ENCODE measurements at places on chromosomes 2 and 18.

DNA sequence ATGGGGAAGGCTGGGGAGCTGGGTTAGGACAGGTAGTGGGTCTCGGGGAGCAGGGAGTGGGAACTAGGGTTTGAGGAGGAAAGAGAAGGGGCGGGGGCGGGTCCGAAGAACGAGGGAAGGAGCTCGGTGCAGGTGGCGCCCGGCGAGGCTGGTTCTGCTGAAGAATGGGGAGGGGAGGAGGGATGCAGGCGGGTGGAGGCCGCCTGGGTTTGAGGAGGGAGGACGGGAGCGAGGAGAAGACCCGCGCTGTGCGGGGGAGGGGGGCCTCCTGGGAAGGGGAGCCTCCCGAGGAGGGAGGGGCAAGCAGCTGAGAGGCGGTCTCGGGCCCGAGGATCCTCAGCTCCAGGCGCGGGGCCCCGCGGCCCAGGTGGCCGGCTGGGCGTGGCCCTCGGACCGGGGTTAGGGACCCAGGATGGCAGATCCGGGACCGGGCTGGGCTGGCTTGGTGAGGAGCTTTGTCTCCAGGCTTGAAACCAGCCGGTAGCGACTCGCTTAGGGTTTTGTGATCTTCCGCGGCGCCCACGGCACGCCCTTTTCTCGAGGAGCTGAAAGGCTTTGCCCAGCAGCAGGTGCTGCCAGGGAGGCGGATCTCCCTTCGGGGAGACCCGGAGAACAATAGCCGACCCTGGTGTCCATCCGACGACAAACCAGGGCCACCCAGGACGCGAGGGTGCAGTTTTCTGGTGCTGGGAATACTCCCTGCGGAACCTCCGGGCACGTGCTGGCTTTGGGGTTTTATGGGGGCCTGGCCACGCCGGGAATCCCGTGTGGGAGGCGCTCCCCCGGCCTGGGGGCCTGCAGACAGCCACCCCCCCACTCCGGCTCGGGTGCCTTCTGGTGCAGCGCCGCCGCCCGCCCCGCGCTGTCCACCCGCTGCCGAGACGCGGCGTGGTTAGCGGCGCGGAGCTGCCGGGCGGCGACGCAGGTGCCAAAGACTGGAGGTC is 1.4 kb downstream of the DPYSL5 start:
- DNase-seq: peak; percentile 38

DNA sequence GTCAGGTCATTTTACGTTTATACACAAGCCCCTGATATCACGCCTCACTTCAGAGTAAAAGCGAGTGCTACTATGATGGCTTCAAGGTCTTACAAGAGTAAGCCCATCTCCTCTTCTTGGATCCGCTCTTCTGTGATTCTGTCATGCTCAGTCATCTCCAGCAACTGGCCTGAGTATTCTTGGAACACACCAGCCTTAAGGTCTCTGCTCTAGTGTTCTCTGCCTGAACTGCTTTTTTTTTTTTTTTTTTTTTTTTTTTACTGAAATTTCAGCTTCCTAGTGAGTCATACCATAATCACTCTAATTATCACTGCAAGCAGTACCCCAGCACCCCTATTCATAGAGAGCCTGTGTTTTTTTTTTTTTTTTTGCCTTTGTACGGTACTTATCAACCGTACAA is 1228.9 kb downstream of the CNTNAP5 start:
- DNase-seq: no peak

DNA sequence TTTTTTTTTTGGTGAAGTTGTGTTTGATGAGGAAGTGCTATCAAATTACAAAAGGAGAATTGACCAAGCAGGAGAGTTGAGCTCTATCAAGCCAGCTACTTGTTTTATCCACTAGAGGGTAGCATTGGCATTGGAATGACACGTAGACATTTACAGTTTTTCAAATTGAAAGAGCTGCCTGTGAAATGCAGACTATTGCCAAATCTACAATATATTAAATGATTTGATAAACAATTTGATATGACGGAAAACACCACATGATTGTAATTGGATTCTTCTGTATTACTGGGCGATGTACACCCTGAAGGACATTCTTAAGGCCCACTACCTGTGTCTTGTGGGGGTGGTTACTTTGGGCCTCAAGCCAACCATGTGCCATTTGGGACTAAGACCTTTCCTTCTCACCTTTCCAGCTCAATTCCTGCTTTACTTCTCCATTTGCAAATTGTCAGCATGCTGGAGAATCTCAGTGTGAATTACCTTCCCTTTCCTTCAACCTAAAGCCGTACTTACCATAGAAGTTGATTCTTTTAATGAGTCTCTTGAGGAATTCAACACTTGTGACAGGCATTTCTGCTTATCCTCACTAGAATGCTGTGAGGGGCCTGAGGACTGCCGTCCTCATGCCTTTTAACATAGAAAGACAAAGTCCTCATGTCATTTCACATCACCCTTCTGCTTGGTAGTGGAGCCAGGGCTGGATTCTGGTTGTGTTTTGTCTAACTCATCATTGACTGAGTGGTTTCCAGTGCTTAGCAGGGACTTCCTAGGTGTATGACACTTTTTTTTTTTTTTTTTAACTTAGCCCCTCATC is 134.8 kb upstream of the THUMPD2 start:
- DNase-seq: peak; percentile 42

- DNase-seq: no peak
Observed at GRCh38 chr2:155630760-155631159, 701.8 kb downstream of the NR4A2 start.

DNA sequence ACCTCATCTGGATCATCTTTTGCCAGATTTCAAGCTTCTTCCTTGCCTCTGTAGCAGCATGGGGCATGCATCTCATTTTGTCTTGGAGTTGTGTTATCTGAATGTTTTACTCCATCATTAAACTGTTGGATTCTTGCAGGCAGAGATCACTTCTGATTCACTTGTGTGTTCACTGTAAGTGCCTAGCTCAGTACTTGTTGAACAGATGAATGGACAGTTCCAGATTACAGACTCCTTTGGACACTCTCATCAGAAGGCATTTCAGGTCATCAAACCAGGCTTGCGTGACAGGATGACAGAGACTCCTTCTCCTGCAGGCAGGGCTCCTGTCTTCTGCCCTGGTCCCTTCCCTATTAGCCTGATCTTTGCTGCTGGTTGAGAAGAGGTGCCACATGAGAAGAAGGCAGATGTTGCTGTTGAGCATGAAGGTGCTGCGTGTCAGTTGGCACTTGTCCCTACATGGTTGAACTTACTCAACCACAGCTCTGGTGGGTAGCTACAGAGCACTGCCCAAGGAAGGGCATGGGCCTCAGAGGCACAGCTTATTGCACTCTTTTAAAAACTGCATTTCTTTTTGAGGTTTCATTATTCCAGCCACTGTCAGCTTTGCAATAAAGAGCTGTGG is 58.9 kb downstream of the INPP4A start:
- no peak for DNase-seq

DNA sequence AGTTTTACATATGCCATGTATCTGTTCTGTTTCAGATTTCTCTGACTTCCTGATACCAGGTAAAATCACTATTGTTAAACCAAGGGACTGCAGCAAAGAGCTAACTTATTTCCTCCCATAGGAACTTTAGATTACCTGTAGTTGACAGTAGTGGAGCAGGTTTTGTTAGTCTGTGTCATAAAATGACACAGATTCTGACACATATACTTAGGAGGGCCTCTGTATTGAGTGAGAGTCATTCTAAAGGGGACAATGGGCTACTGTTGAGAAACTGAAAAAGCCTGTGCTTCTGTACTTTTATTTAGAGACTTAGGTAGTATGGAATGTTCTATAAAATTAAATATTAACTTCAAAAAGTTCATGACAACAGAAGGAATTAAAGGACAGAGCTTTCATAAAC is 48.2 kb downstream of the KCMF1 start:
- DNase-seq: no peak

DNA sequence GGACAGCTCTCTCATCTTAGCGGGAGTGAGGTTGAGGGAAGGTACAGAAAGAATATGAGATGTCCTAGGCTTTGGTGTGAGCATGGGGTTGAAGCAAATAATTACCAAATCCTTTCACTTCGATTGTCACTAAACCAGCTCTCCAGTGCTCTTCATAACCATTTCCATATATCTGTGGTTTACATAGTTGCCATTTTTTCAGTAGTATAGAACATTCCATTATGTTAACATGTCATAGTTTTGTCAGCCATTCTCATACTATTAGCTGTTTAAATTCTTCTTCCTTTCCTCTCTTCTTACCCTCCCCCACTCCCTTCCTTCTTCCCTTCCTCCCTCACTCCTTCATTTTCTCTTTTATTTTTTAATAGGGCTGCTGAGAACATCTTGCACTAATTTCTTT is 205.9 kb downstream of the BABAM2 start:
- no peak for DNase-seq

- no peak for DNase-seq
Observed at GRCh38 chr18:13371689-13372418, 153.3 kb downstream of the LDLRAD4 start.

- DNase-seq: no peak
Observed at GRCh38 chr2:235614900-235615712, 121.3 kb downstream of the AGAP1 start.

DNA sequence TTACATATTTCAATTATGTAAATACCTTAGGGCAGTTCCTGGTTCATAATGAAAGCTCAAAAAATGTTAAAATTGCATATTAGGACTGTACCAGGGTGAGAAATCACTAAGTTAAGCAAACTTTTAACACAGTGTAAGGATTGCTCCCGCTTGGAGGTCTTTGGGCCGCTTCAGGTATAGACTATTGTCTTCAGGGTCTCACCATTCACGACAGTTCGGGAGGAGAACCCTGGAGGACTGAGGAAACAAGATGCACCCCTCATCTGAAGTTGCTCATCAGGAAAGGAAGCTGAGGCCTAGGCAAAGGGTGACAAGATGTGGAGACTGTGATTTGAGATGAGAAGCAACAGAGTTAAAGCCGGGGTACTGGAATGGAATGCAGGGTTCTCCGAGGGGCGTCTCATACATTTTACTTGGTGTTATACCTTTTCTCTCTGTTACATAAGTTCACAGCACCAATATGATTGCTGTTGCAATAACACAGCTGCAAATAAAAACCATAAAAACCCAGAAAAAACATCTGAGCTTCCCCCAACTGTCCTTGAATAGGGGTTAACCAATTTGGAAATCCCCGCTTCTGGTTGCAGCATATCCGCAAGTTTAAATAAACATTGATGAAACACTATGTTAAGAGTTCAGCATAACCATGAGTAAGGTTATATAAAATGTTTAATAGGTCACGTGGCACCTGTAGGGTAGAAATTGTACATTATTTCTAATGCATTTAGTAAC is 40.1 kb downstream of the FBXO48 start:
- DNase-seq: no peak

GRCh38 chr2:199612509-199613130 is 154.9 kb upstream of the SATB2 start:
- no peak for DNase-seq

- no peak for DNase-seq
Observed at GRCh38 chr18:14944838-14945237, 196.9 kb downstream of the ANKRD30B start.

DNA sequence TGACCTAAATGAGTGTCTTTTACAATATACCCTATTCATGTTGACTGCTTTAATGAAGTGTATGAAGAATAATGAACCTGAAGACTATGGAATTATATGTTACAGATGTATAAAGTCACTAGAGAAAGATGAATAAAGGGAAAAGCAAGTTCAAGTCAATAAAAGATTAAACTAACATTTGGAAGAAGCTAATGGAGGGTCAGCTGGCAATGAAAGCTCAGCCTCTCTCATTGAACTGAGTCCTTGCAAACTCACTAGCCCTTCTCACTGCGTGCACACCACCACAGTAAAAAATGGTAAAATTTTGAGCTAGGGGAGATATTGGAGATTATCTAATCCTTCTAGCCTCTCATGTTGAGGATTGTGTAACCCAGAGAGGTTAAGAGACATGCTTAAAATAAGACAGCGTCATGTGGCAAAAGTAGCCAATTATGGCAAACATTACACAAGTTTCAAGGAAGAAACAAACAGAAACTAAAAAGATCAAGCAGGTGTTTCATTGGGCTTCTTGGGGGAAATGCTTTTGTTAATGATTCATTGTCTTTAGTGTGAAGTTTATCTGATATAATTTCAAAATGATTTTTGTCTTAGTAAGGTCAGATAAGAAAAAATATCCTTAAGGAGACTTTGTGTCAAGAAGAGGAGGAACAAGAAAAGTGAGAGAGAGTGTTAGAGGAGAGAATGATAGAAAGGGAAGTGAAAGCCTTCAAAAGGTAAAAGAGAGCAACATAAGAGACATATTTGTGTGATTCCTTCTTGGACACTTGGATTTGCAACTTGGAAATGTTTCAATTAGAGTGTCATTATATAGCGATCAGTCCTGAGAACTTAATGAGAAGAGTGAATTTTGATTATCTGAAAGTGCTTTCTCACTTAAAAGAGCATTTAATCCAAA is 893.7 kb upstream of the FAM98A start:
- DNase-seq: no peak

DNA sequence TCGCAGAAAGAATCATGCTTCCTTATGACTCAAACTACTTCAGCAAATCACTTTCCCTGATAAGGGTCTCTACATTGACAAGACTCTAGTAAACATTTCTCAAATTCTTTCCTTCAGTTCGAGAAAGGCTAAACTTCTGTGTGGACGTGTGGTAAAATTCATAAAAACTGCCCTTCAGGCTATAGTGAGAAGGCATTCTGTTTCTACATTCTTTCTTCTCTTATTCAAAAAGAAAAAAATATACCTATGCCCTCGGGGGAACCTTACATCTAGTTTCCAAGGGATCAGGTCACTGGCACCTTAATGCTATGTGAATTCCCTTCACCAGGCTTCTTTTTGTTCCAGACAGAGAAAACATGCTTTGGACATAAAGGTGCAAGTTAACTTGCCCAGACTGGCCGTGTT is 4.9 kb downstream of the VIT start:
- DNase-seq: no peak
